ENCODE measurements at places on chromosomes 12 and 14.

DNA sequence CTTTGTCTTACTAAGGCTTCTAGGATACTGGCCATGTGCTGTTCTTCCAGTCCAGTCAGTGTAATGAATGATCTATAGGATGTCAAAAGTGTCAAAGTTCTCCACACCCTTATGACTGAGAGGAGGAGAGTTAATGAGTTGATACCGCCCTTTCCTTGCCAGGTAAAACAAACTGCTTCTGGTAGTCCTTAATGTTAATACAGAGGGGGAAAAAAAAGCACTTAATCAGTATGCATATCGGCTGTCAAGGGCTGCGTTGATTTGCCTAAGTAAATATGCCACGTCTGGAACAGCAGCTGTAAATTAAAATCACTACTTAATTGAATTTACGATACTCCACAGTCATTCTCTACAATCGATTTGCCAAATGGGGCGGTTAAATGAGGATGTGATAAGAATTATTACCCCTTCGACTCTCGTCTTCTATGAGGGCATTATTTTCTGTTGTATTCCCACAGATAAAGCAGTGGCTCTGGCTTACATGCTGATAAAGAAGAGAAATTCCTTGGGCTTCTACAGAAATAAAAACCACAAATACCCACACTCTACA is 416.0 kb downstream of the KCNH5 start:
- no peak for DNase-seq

DNA sequence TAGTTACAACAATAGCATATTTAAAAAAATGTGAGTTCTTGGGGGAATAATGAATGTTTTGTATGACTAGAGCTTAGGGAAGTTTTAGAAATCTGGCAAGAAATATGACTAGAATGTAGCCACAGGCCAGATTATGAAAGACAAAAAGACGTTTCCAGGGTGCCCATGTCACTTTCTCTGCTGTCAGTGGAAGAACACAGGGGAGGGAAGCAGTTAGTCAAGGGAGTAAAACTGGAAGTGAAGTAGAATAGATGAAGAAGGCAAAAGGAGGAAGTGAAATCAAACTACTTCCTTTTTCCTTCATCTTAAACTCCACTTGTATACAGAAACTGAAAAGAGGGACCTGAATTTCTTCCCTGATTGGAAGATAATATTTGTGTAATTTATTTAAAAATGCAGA is 81.2 kb upstream of the ATP2B1 start:
- no peak for DNase-seq

DNA sequence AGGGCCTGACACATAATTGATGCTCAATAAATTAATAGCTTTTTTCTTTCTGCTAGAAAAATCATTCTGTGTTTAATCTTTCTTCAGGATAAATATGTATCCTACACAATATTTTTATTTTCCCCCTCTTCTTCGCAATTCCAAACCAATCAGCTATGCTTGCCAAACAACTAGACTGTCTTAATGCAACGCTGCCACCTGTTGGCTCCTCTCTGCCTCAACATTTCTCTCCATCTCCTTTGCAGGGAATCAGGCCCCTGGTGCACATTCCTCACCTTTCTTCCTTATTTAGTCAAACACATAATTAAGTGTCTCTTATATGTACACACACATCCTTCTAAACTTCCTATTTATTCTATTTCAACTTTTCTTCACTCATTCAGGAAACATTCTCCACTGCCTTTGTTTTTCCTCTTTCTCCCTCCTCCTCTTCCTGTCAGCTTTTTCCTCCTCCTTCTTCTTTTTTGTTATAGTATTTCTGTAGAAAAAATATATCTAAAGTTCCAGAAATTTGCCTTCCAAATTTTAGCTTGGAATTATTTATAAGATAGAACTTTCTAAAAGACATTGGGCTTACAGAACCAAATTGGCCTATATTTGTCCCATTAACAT is 406.0 kb downstream of the PRKD1 start:
- DNase-seq: no peak

GRCh38 chr14:50758945-50759344 is 72.0 kb downstream of the NIN start:
- DNase-seq: no peak

DNA sequence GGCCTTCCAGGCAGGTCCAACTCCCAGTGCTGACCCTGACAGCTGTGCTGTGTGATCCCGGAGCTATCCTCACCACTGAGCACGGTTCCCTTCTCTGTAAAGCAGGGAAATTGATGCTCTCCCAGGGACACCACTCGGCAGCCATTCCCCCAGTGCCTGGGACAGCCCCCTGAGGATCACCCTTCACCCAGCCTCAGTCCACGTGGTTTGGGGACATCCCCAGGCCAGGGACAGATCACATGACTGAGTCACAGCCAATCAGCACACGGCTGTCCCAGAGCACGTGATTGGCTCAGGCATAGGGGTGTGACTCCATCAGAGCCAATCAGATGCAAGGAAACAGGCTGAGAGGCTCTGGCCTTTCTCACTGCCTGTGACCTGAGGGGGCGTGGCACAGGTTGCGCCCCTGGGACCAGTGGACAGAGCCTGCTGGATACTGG is 68.8 kb upstream of the SFSWAP start:
- DNase-seq: no peak

- DNase-seq: no peak
Observed at GRCh38 chr12:26874501-26875296, 41.7 kb upstream of the ITPR2 start.
